Activated CD4-positive, CD25-positive, alpha-beta regulatory T cell (primary cell): ENCODE measurements at places on chromosomes 7 and 10.

GRCh38 chr7:18425838-18426445 lies 69.6 kb upstream of the HDAC9 start:
- no peak for DNase-seq

DNA sequence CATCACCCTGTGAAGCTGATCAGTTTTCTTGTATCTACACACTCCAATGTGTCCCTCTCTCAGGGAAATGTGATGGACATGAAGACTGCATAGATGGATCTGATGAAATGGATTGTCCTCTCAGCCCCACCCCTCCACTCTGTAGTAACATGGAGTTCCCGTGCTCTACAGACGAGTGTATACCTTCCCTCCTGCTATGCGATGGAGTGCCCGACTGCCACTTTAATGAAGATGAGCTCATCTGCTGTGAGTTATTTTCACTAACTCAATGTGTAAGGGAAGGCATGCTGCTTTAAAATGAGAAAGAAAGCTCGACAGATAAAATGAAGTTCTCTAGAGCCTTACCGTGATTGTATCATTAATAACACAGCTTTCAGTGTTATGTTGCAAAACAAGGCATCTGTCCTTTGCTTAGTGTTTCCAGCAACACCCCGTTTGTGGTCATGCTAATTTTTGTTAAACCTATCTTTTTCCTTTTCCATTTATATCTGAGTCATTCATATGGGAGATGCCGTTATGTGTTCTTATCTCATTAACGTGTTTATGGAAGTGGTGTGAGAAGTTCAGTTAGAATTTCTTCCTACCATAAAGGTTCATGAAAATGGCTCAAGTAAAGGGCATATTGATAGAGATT lies 220.9 kb upstream of the PLXDC2 start:
- no peak for DNase-seq

DNA sequence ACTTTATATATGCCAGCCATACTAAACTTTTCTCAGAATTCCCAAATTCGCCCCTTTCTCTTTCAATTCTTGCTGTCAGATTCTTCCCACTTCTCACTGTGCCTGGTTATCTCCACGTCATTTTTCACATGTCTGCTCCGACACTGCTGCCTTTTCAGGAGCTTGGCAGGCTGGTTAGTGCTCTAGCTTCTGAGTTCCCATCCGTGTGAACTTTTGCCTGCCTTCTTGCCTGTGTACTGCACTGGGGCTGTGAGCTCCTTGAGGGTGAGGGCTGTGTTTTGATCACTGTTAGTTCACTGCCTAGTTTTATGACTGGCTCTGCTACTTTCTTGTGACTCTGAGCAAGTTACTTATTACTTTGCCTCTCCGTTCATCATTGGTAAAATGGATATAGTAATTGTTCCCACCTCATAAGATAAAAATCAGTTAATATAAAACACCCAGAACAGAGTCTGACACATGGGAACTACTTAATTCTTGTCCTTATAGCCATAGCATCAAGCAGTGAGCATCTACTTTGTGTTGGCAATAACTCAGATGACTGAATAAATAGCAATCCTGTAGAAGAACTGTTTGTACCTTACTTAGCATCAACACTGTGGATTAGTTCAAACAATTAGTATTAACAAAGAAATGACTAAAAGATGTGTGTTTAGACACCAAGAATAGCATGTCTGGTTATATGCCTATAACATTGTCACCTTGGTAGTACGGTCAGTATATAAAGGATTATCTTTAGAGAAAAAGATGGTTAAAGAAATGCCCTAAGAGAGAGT lies 5.5 kb downstream of the GSTO1 start:
- no peak for DNase-seq

- no peak for DNase-seq
Measured at GRCh38 chr7:28958235-28958979, at the start of gene TRIL. TSS of gene TRIL (minus strand) at chr7:28958330. CDS start at chr7:28958046, 284 bp downstream.

DNA sequence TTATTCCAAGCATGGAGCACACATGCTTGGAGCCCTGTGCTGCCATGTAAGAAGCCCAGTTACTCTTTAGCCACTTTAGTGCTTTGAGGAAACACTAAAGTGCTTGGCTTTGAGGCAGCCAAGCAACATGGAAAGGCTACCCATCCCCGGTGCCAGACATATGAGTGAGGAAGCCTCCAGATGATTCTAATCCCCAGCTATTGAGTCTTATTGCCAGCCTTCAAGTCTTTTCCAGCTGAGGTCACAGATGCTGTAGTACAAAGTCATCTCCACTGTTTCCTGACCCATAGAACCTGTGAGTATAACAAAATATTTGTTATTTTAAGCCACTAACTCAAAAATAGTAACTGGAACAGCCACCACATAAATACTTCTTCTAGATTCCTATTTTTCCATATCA lies 91.4 kb upstream of the CYP26C1 start:
- no peak for DNase-seq

DNA sequence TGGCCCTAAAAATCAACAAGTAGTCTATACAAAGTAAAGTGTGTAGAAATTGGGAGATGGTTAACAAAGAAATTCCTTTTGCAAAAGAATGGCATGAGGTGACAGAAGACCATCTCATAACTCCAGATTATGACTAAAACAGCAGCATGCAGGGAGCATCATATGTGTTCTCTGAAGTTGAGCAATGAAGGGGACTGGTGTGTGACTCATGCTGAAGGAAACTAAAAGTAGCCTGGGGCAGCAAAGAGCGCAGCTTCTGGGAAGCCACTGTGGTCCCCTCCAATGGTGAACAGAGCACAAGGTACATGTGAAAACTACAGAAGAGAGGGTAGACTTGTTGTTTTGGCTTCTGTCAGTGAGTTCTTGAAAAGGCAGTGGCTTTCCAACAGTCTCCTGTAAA lies 133.4 kb downstream of the MACC1 start:
- DNase-seq, result no peak

DNA sequence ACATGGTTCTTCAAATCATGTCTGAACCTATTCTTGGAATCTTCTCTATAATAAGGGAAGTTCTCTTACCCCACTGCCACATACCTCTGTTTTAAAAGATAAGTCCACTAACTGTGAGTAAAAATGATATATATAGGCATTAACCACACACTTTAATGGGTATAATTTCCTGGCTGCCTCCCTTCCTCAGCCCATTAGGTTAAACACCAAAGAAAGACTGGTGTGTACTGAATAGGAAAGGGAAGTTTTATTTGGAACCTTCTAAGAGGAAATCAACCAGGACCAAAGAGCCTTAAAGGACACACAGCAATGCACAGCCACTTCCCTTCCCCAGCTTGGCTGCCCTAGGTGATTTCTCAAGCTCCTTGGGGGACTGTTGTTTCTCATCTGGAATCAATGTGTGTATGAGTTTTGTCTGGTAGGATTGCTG lies 5.0 kb upstream of the WBP1L start:
- no peak for DNase-seq
